Liver (tissue), 10 donors: ENCODE measurements at places on chromosomes 12 and 14. TPM values are rescaled to one million over a fixed set of nuclear protein-coding genes. Genes with fewer than 3 reads are reported as not detected.

- DNase-seq: no peak
These were observed 39.6 kb downstream of the RHOF start for GRCh38 chr12:121753844-121754264.

TMEM119 gene
- 2.6 TPM for total RNA-seq

- no peak for DNase-seq
These were observed 178.0 kb downstream of the FOXN3 start for GRCh38 chr14:89239023-89239422.

ZBTB42 gene
- total RNA-seq: 9.4 TPM

DNA sequence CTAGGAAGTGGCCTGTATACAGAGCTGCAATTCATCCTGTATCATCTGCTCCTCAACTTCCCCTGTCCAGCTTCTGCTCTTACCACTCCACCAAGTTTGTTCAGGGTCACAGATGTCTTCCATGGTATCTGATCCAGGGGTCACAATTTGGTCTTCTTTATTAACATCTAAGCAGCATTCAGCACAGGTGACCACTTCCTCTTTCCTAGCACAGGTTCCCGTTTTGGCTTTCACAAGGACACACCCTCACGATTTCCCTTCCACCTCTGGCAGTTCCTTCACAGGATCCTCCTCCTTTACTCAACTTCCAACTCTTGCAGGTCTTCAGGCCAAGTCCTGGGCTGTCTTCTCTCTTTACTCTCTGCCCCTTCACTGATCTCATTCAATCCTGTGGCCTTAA lies 93.6 kb downstream of the TTC7B start:
- DNase-seq: no peak

GRCh38 chr12:116538076-116538591 lies 21.0 kb upstream of the MAP1LC3B2 start:
- no peak for DNase-seq

DNA sequence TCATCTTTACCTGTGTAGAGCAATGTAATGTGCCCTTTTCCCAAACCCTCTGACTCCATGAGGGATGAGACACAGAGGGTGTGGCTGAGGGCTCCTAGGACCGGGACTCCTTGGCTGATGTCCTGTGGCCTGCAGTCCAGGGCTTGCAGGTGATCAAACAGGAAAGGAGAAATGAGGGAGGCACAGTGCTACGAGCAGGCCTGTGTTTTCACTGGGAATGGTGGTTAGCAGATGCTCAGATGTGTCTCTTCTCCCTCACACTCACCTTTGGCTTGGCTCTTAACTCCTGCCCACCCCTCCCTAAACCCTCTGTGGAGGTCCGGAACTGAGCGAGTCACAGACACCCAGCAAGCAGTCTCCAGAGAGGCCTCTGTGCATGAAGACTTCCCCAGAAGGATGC lies 254.4 kb downstream of the DAD1 start:
- DNase-seq: no peak

DNA sequence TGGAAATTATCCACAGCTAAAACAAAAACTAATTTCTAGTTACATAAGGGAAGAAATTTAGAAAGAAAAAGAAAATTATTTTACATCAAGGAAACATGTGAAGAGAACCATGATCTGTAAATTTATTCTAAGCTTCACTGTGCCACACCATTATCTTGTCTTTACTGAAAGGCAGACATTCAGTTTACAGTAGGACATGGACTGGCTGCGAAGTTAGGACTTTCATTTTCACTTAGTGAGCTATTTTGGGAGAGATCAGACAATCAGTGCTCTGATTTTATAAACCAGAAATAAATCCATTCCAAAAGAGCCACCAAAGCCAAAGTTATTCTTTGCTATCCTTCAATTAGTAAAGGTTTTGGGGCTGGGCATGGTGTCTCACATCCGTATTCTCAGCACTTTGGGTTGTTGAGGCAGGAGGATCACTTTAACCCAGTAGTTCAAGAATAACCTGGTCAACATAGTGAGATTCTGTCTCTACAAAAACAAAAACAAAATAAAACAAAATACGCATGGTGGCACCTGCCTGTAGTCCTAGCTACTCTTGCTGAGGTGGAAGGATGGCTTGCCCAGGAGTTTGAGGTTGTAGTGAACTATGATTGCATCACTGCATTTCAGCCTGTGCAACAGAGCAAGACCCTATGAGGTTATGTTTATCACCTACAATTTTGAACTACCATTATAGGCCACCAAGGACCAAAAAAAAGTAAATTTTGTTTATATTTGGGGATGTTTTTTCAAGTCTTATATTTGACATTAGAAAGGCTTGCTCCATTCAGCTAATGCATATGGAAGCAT lies 1084.8 kb upstream of the ATXN7L3B start:
- no peak for DNase-seq

IFNG gene
- 0.08 TPM for total RNA-seq

- DNase-seq: no peak
These were observed 454.8 kb downstream of the NOVA1 start for GRCh38 chr14:26143057-26143456.

GRCh38 chr14:59262717-59263454 lies 74.4 kb downstream of the DAAM1 start:
- no peak for DNase-seq

DNA sequence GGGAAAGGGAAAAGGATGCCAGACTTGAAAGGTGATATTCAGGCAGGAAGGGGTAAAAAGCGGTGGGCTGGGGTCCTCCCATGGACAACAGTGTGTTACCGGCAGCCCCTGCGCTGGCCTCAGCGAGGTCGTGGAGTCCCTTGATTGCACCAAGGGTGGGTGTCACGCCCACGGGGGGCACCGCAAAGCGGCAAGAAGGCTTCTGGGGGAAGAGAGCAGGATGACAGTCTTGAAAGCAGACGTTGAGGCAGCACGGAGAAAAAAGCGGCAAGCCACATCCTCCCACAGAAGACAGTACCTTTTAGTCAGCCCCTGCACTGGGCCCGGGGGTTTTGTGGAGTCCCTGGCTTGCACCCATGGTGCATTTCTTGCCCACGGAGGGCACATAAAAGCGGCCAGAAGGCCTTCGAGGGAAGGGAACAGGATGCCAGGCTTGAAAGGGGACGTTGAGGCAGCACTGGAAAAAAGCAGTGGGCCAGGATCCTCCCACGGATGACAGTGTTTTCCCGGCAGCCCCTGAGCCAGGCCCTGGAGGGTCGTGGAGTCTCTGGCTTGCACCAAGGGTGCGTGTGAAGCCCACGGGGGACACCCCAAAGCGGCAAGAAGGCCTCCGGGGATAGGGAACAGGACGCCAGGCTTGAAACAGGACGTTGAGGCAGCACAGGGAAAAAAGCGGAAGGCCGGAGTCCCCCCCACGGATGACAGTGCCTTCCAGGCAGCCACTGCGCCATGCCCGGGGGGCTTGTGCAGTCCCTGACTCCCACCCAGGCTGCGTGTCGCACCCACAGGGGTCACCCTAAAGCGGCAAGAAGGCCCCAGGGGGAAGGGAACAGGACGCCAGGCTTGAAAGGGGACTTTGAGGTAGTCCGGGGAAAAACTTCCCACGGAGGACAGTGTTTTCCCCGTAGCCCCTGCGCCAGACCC lies 162.2 kb upstream of the ALG10B start:
- no peak for DNase-seq

INTS13 gene
- 19.7 TPM for total RNA-seq

DNA sequence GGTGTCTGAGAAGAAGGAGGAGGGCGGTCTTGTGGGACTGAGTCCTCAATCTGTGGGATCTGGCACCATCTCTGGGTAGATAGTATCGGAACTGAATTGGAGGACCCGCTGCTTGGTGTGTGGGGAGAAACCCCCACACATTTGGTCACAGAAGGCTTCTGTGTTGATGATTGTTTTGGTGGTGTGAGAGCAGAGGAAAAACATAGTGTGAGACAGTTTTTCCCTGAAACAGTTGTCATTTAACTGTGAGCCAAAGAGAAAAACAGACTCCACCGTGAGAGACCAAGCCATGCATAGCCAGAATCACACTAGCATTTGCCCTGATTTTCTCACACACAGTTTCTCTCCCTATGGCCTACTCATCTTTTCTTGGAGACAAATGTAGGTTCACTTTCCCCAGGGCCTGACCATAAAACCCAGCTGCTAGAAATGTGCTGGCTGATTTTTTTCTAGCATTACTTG lies 91.4 kb upstream of the FLRT2 start:
- no peak for DNase-seq

GRCh38 chr12:39574785-39575497 lies 44.7 kb downstream of the ABCD2 start:
- DNase-seq: no peak

KRT7 gene
- 8.0 TPM for total RNA-seq

TTC7B gene
- 9.1 TPM for total RNA-seq

GRCh38 chr14:105853907-105854599 lies 327.7 kb downstream of the TMEM121 start:
- peak; percentile 20 for DNase-seq

DNA sequence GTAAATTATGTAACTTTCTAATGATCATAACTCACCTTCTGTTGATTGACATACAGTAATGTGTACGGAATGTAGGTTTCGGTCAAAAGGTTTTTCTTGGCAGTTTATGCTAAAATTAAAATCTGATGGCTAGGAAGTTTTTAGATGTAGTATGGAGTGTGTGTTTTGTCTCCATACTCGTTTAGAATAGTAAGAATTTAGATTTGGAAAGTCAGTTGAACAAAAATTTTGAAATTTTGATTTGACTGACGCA lies 859 bp downstream of the PALS1 start:
- no peak for DNase-seq

GRCh38 chr12:72277415-72277814 lies 5.2 kb downstream of the TRHDE start:
- no peak for DNase-seq

DNA sequence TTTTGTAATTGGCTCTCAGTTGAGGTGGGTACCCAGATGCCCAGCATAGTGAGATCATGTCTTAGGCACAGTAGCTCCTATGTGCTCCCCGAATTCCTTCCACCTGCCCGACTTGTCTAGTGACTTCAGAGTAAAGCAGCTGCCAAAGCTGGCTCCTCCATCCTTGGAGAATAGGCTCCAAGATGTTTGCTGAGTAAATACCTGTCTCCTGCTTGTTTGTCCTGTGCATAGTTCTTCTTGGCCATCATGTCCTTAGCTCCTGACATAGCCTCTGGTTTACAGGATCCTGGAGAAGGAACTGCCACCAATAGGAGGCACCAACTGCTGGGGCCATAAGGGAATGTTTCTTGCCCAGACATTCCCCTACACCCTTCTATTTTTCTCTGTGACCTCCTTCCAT lies 52.6 kb upstream of the CISTR start:
- no peak for DNase-seq

SPRYD3 gene
- 6.0 TPM for total RNA-seq

SPRYD4 gene
- 7.6 TPM for total RNA-seq
